ENCODE measurements at places on chromosomes 7 and 10. TPM values are rescaled to one million over a fixed set of nuclear protein-coding genes. Genes with fewer than 3 reads are reported as not detected.

Gene ZFAND4
- total RNA-seq, result 3.6 TPM

Gene ABCA13
- 1.7 TPM for total RNA-seq

Gene APBB1IP
- total RNA-seq, result not detected

DNA sequence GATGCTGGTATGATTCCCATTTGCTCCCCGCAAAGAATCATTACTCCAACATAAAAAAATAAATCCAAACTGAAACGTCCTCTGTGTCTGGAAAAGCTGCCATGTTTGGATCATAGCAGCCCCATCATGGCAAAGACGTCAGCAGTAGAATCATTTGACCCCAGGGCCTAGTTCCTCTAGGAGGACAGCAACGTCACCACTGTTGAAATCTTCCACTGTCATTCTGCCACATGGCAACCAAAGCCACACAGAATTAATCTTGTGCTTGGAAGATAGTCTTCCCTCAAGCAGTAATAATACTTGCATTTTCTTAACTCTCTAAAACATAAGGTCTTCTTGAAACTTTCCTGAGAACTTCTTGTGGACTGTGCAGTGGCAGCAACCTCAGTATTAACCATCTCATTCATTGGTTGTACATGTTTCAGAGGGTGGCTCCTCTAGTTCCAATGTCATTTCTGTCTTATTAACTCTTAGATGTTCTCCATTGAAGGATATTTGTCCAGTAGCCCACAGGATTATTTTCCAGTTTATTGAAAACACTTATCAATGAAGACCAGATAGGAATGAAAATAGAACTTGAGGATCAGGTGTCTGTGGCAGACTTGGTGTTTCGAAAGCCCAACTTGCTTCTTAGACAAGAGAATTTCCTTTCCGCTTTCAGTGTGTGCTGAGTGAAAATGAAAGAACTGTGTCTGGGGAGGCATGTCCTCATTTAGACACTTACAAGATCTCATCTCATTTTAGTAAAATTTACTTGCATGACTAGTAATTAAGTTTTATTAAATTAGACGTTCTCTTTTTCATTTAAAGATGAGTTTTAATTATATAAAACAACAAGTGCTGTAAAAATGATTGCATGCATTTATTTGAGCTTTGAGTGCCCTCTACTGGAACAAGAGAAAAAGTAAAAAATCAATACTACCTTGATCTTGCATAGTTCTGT lies 28.9 kb upstream of the INHBA start:
- no peak for DNase-seq

DNA sequence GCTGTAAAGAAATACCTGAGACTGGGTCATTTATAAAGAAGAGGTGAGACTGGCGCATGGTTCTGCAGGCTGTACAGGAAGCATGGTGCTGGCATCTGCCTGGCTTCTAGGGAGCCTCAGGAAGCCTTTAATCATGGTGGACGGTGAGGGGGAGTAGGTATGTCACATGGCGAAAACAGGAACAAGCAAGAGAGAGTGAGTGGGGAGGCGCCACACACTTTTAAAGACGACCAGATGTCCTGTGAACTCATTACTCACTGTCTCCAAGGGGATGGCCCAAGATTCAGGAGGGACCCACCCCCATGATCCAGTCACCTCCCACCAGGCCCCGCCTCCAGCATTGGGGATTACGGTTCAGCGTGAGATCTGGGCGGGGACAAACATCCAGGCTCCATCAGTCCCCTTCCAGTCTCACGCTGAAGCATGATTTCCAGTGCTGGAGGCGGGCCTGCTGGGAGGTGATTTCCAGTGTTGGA lies 3.2 kb downstream of the ZNF316 start:
- no peak for DNase-seq

DNA sequence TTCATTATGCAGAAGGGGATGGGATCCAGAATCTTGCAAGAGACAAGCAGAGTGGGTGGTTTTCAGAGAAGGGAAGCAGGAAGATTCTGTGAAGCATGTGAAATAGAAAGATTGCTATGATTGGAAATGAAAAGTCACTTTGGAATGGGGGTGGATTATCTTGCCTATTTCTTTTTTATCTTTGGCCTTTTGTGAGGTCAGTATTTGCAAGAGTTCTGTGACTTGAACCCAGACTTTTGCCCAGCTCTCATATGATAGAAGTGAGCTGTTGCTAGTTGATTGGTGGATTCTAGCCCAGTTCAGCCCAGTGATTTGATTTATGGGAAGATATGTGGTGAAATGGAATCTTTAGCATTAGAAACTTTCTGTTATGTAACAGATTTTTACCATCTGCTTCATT lies 17.1 kb downstream of the ENTPD7 start:
- no peak for DNase-seq

DNA sequence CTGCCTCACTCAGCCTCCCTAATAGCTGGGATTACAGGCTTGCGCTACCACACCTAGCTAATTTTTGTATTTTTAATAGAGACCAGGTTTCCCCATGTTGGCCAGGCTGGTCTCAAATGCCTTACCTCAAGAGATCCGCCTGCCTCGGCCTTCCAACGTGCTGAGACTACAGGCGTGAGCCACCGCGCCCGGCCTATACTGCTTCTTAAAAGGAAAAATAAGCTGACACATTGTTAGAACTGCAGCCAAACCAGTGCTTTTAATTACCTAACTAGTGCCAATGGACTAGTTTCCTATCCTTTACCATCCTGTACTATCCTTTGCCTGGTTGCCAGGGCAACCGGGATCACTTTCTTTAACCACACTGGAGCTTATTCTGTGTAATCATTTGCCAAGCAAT lies 108.0 kb downstream of the LRRTM3 start:
- no peak for DNase-seq

Data from HT1080 (cell line).